ENCODE measurements at places on chromosomes 5 and 9.

DNA sequence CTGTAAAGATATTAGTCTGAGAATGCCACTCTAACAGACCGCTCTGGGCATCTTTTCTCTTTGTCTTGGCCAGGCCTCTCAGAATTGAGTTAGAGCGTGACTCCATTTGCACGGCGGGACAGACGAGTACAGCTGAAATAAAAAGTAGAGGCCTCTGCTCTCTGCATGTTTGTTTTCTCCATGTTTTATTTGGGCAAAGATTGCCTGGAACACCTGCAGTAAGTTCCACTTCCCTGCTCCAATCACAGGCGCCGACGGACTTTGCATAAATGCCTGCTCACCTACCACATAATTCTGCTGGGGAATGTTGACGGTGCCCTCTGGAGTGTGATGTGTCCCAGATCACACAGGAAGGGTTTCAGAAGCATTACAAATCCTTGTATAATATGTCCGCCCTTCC, 10.6 kb downstream of the SPOCK1 start:
- DNase-seq: no peak

GRCh38 chr5:97840643-97841042, 657.6 kb upstream of the RIOK2 start:
- no peak for DNase-seq

DNA sequence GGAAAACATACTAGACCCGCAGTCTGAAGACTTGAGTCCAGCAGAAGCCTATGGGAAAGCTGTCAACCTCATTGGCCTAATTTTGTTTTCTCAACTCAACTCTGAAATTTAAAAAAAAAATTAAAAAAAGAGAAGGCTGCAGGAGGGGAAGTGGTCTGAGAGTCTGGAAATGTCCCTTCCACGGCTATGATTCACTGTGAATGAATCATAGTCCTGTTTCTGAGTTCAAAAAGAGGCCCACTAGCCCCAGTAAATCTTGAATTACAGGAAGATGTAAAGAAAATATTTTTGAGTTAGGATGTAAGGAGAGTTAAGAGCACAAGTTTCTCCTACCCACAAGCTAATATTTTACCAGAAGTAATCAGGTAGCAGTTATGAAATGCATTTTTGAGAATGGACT, 565.5 kb upstream of the DMAC1 start:
- no peak for DNase-seq

- no peak for DNase-seq
Measured at GRCh38 chr9:84068872-84069271, 88.3 kb downstream of the RMI1 start.

GRCh38 chr9:14316602-14317300, 2.8 kb upstream of the NFIB start:
- no peak for DNase-seq

DNA sequence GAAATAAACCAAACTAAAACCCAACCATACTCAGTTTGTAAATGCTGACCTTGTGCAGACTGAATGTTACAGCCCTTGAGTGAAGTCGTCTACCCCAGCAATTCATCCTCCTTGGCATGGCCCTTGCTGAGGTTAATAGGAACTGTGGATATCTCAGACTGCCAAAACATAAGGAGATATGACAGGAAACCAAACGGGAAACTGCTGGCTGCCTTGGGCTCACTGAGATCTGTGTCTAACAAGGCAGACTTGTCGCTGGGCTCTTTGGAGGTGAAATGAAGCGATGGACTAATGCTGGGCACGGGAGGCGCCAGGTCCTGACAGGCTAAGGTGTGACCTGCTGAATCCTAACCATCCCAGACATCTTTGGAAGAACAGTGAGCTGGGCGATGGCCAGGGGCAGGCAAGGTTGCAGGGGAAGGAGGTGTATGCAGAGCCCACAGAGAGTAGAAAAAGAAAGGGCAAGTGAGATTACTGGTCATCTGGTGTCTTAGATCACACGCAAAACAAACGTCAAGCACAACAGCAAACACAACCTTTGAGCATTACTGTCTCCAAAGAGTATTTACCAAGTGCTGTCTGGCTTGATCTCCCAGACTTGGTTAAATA, 44.6 kb upstream of the ALDH1A1 start:
- DNase-seq: no peak

GRCh38 chr5:671459-672328, 21.5 kb downstream of the TPPP start:
- DNase-seq: peak; percentile 87

- DNase-seq: no peak
Measured at GRCh38 chr9:121182101-121182836, 19.4 kb downstream of the RAB14 start.

DNA sequence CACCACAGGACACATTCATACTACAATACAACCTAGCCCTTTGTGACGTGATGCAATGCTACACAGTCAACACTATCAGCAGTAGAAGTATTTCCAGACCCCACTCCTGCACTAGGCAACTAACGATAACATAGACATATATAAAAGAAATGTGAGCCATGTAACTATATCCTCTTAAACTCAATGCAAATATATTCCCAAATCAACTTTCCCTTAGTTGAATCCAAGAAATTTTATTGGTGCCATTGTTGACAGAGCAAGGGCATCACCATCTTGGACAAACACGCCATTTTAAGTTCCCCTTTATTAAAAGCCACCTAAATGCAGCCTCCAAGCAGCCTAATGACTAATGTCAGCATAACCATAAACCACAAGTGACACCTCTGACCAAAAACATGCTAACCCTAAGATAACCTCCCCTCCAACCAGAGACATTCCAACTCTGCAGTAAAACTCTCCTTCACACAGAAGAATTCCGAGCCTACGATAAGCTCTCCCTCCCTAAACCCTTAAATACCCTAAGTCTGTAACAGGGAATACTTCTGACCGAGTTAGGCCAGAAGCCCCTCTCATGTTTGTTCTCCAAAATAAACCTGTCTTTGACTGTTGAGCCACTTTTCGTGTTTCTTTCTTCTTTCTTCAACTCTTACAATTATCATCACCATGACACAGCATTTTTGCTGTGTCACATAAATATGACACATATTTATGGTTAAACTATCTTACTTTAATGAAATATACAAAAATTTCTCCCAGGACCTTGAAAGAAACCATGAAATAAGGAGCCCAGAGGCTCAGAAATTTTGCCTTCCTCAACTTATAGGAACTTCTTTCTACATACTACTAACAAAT, 1497.8 kb downstream of the EFNA5 start:
- no peak for DNase-seq

GRCh38 chr5:54108136-54108535, 202.2 kb downstream of the ARL15 start:
- DNase-seq: no peak

DNA sequence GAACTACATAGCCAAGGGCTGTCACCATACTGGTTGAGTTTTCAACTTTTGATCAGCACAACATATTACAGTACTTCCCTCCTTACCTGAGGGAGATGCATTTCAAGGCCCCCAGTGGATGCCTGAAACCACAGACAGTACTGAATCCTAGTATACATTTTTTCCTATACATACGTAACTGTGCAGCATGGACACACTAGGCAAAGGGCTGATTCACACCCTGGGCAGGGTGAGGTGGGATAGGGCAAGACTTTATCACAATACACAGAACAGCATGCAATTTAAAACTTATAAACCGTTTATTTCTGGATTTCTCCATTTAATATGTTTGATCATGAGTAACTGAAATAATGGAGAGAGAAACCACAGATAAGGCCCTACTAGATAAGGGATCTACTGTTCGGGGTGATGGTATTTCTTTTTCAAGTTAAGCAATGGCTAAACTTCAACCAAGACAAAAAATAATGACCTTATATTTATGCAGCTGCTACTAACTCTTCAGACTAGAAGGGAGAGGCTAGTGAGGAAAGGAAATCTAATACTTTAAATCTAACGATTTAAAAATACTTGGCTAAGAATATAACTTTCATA, 186.9 kb upstream of the GNA14 start:
- no peak for DNase-seq

DNA sequence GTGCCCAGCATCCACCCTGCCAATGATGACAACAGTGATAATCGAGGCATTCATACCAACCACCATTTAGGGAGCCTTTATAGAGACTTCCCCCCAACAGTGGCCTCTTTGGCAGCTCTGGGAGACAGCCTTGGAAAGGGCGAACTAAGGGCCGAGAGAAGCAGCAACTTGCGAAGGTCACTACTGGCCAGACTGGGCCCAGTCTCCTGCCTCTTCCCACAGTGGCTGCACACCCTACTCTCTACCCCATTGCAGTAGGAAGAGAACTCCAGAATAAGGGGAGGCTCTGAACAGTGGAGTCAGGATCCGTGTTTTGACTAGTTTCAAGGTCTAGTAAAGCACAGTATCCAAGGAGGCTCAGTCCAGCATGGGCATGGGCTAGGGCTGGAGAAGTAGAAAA, 5.3 kb downstream of the LHX6 start:
- DNase-seq: peak; percentile 23

GRCh38 chr9:136728548-136729123, 14.1 kb downstream of the LCN10 start:
- peak; percentile 81 for DNase-seq

GRCh38 chr5:657570-657969, 35.6 kb downstream of the TPPP start:
- peak; percentile 73 for DNase-seq

GRCh38 chr9:15231788-15232635, 75.0 kb downstream of the TTC39B start:
- peak; percentile 63 for DNase-seq

GRCh38 chr5:138316355-138316754, 15.2 kb downstream of the CDC25C start:
- DNase-seq: peak; percentile 55

DNA sequence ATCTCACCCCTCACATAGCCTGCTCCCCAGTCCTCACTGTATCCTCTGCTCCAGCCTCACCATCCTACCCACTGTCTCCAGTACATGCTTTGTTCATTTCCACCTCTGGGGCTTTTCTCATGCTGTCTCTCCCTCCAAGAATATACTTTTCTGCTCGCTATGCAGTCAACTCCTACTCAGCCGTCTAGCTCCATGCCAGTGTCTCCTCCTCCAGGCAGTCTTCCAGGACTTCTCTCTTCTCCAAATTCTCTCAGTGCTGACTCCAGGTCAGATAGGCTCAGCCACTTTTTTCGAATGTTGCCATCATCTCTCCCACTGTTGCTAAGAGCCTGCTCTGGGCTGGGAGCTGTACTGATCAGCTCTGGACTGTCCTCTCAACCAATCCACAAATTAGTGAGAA, 8.0 kb upstream of the DAB2IP start:
- DNase-seq: no peak

- DNase-seq: peak; percentile 56
Measured at GRCh38 chr9:13140843-13141592, 138.5 kb downstream of the MPDZ start.

- DNase-seq: peak; percentile 31
Measured at GRCh38 chr9:95455714-95456113, 61.1 kb downstream of the PTCH1 start.

- DNase-seq: no peak
Measured at GRCh38 chr5:137300411-137301240, 198.5 kb downstream of the SPOCK1 start.

DNA sequence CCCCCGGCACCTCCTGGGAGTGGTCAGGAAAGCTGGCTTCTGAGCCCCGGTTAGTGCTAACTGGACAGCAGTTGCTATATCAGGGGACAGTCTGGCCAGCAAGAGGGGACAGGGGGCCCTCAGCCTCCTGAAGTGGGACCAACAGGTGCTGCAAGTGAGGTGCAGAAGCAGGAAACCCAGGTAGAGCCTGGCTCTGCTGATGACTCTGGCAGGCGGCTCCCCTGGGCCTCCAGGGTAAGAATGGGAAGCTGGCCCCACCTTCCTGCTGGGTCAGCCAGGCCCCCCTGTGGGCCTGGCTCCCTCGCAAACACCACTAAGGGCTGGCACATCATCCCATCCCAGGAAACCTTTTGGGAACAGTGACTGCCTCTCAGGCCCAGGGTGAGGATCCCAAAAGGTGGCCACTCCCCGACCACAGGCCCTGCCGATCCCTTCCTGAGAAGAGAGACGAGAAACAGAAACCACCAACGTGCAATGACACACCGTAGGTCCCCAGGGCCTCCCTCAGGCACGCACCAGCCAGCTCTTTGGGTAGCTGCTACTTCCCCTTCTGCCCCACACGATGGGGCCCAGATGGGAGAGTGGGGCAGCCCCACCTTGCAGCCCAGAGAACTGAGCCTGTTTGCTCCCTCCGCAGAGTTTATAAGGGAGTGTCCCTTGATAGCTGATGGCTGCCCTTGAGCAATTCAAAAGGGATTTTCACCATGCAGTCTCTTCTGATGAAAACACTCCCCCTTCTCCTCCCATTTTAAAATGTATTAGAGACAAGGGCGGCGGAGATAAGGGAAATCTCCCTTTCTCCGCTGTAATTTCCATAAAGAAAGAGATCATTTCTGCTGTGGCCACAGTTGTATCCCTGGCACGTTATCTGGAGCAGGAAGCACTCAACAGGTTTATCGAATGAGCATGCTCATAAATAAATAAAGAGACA, 76.8 kb downstream of the STK10 start:
- DNase-seq: peak; percentile 82

DNA sequence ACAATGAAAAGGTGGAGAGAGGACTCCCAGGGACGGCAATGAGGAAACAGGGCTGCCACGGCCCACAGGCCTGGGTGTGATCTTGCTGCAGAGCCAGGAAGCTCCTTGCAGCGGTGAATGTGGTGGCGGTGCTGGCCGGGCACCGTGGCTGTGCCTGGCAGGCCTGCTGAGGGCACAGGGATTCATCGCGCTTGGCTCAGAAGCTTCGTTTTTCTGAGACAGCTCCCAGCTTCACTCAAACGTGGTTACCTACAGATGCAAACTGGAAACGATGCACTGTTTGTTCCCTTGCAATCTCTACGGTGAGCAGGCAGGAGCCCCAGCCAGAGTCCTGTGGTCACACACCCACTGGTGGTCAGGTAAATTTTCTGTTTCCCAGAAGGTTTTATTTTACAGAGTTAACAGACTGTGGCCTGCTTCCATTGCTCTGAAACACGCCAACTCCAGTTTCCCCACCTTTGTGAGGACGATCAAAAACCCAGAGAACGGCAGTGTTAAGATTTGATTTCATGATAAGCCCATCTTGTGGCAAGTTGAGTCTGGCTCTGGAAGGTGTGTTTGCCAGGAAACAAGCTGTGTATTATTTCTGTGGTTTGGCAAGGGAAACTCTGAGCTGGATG, 183.9 kb downstream of the AUH start:
- DNase-seq: no peak

GRCh38 chr9:1008216-1008615, 31.8 kb downstream of the DMRT3 start:
- DNase-seq: no peak

DNA sequence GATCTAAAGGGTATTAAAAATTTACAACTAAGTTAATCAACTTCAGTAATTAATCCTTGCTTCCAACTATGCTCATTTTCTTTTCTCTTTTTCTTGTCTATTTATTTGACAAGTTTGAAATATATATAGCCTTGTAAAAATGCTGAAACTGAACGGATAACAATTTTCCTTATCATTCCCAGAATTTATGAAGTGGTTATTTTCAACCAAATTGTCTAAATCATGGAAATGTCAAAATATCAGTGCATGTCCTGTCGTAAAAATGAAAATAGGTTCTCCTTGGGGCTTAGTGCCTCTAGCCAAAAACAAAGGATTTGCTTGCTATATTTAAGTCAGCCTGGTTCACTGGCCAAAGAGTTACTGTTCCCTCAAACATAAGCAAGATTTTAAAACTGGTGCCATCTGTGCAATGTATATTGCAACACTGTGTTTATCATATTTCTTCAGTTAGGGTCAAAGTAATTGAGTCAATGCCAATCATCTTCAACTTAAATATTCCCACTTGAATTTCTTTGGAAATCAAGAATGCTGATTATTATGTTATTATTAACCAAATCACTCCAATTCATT, 798.3 kb downstream of the MAT2B start:
- DNase-seq: no peak

GRCh38 chr5:44568519-44568918, 179.3 kb upstream of the FGF10 start:
- DNase-seq: no peak
